ENCODE measurements at places on chromosomes 4 and X. TPM values are rescaled to one million over a fixed set of nuclear protein-coding genes. Genes with fewer than 3 reads are reported as not detected.

GRCh38 chr4:148630051-148630450 lies 187.8 kb upstream of the NR3C2 start:
- DNase-seq: no peak

DNA sequence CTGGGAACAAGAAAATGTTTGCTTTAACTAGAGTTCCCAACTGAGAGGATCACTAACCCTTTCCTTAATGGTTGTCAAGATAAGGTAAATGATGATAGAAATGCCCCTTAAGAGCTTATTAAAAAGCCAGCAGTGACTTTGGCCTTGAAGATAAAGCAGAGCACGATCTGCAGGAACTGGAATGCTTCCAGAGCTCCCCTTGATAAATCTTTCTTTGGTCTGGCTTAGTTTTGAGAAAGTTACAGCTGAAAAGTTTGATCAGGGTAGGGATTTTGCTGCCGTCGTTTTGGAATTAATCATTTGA lies 64.0 kb downstream of the PTTG2 start:
- DNase-seq: no peak

DNA sequence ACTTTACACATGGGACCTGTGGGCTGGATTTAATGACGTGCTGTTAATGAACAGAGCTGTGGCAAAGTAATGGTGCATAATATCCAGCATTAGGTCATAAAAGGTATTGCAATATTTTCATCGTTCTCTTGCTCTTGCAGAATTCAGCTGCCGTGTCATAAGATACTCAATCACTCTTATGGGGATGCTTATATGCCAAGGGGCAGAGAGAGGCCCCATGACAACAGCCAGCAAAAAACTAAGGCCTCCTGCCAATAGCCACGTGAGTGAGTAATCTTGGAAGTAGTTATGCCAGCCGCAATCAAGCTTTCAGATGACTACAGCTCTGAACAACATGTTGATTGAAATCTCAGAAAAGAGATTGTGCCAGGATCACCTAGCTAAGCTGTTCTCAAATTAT lies 616.9 kb downstream of the FSTL5 start:
- no peak for DNase-seq

GRCh38 chrX:40084471-40085101 lies 13.2 kb downstream of the BCOR start:
- DNase-seq: no peak

GRCh38 chrX:46727441-46727840 lies 31.5 kb downstream of the SLC9A7 start:
- no peak for DNase-seq

- DNase-seq: no peak
These were observed 79.2 kb downstream of the USP9X start for GRCh38 chrX:41164449-41164848.

DNA sequence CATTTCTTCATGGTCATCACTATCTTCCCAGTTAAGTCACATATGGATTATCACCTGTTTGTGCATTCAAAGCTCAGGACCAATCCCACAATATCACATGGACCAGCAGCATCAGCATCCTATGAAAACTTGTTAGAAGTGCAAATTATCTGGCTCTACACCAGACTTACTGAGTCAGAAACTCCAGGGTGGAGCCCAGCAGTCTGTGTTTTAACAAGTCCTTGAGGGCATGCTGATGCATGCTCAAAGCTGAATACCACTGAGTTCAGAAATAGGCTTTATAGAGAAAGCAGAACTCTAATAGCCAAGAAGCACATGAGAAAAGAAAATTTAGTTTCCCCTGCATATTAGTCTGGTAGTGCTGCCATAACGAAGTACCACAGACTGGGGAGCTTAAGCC lies 62.4 kb upstream of the GABRQ start:
- no peak for DNase-seq

DNA sequence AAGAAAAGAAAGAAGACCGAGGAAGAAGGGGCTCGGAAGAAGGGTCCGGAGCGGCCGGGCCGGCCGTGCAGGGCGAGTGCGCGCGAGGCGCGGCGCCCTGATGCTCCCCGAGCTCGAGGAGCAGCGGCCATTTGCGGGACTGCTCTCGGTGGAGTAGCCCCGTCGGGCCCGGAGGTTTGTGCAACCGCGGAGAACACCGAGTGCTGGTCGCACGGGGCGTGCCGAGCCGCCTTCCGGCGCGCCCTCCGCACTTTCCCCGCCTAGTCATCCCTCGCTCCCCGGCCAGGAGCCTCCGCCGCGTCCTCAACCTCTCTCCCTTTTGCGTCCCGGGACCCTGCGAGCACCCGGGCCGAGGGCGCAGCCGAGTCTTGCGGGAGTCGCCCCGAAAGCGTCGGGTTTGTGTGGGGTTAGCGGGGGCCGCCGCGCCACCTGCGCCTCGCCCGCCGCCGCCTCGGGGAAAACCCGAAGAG lies 127.4 kb downstream of the LAS1L start:
- no peak for DNase-seq

GRCh38 chrX:3449287-3449686 lies 102.8 kb upstream of the MXRA5 start:
- no peak for DNase-seq

The CLOCK gene
- 36.2 TPM for total RNA-seq

The TAF7L gene
- total RNA-seq: not detected

The PAK3 gene
- 0.60 TPM for total RNA-seq

The FGFBP2 gene
- 2.7 TPM for total RNA-seq

All from Right ventricle myocardium inferior (tissue), 1 donor.